ENCODE measurements at places on chromosomes 3 and 15. TPM values are rescaled to one million over a fixed set of nuclear protein-coding genes. Genes with fewer than 3 reads are reported as not detected.

Gene SUSD5
- total RNA-seq, result 3.7 TPM

Gene CFAP44
- total RNA-seq, result 1.5 TPM

Gene SCAMP5
- 12.5 TPM for total RNA-seq

Gene FSIP1
- 1.4 TPM for total RNA-seq

Gene CLDN18
- total RNA-seq, result not detected

Gene ROPN1
- total RNA-seq, result not detected

Gene PEAK1
- 5.9 TPM for total RNA-seq
